ENCODE measurements at places on chromosomes 11 and 22.

- DNase-seq = no peak
Measured at GRCh38 chr22:31354515-31354914, 8.4 kb upstream of the PATZ1 start.

DNA sequence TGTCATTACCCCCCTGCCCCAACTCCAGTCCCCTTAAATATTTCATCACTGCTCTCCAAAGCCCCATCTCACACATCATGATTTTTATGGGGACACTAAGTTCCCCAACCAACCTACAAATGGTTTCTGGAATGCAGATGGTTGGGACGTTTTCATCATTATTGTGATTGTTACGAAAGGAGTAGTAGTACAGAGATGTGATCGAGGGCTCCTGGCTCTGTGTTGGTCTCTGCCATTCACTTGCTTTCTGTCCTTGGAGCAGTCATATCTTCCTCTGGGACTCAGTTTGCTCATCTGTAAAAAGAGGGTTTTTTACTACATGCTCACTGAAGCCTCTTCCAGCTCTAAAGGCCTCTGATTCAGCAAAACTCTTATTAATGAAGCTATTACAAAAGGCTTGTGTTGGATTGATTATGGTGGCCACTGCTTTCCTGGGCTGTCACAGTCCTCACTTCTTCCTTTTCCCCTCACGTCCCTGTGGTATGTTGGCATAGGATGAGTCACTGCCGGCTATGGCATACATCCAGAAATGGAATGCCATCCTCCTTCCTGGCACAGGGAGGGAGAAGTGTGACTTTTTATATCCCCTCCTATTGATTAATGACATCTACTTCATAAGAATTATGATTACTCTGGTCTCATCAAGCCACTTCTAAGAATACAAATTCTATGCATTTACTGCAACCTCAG, 593.7 kb downstream of the METTL15 start:
- no peak for DNase-seq

GRCh38 chr11:86772999-86773398, 27.3 kb upstream of the PRSS23 start:
- no peak for DNase-seq

GRCh38 chr22:36493690-36494110, 12.3 kb upstream of the TXN2 start:
- no peak for DNase-seq

DNA sequence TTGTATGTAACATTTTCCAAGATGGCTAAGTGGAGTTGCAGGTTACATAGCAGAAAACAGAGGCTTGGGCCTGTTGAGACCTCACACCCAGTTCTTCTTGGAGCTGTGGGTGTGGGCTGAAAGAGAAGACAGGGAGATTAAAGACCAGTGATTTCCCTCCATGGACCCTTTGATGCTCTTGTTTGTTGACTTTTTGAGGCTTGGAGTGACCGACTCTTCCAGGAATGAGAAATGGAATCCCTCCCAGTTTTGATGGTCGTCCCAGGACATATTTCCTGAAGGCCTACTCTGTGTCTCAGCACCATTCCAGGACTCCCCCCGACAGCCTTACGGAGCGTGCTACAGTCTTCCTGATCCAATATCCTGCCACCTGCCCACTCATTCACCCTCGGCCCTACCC, 96.9 kb downstream of the PTPRJ start:
- DNase-seq = no peak

DNA sequence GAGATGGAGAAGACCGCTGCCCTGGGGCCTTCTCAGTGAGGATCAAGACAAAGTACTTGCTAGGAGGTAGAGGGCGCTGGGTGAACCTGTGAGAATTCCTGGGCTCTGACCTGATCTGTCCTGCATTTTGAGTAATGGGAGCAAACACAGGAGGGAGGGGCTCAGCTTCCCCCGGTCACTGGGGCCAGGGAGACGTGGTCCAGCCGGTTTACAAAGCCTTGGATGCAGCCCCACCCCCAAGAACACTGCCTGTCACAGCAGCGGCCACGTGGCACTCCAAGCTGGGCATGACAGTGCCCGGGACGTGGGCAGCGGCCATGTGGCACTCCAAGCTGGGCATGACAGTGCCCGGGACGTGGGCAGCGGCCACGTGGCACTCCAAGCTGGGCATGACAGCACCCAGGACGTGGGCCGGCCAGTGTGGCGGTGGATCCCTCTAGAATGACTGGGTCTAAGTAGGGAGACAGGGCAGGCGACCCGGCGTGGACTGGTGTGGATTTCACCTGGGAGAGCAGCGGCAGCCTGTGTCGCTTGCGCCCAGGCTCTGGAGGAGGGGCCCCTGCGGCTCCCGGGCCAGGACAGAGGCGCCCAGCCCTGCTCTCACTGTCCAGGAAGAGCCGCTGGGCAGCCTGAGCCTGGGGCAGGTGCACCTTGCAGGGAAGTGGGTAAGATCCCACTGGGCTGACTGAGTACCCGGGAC, 2.5 kb upstream of the TTLL8 start:
- DNase-seq = no peak

GRCh38 chr11:1706634-1707400, 9.8 kb downstream of the KRTAP5-6 start:
- DNase-seq = no peak

DNA sequence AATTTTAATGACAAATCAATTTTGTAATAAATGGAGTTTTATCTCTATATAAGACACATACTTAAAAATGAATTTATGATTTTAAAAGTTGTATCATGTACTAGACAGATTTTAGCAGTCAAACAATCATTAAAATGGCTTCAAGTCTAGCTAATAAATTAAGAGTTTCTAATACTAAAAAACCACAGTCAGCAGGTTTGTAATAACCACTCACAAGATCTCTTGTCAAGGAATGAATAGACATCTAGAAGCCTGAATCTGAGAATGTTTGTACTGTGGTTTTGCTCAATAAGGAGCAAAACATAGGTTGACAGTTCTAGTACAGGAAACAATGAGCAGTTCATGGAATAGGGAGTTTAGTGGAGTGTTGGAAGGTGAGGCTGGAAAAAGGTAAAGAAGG, 81.2 kb downstream of the DEUP1 start:
- DNase-seq = no peak

DNA sequence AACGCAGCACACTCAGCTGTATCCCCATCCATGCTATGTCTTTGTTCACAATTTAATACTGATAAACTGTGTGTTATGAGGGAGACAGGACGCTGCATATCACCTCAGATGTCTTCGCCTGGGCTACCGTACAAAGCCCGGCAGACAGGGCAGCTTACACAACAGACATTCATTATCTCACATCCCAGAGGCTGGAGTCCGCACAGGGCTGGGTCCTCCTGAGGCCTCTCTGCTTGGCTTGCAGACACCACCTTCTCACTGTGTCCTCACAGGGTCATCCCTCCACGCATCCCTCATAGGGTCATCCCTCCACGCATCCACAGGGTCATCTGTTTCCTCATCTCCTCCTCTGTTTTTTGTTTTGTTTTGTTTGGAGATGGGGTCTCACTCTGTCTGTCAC, 61.2 kb downstream of the SHANK2 start:
- DNase-seq = no peak

- no peak for DNase-seq
Measured at GRCh38 chr11:30358536-30358935, 35.6 kb downstream of the ARL14EP start.

GRCh38 chr22:47944941-47945340, 1182.5 kb downstream of the TBC1D22A start:
- DNase-seq = no peak

DNA sequence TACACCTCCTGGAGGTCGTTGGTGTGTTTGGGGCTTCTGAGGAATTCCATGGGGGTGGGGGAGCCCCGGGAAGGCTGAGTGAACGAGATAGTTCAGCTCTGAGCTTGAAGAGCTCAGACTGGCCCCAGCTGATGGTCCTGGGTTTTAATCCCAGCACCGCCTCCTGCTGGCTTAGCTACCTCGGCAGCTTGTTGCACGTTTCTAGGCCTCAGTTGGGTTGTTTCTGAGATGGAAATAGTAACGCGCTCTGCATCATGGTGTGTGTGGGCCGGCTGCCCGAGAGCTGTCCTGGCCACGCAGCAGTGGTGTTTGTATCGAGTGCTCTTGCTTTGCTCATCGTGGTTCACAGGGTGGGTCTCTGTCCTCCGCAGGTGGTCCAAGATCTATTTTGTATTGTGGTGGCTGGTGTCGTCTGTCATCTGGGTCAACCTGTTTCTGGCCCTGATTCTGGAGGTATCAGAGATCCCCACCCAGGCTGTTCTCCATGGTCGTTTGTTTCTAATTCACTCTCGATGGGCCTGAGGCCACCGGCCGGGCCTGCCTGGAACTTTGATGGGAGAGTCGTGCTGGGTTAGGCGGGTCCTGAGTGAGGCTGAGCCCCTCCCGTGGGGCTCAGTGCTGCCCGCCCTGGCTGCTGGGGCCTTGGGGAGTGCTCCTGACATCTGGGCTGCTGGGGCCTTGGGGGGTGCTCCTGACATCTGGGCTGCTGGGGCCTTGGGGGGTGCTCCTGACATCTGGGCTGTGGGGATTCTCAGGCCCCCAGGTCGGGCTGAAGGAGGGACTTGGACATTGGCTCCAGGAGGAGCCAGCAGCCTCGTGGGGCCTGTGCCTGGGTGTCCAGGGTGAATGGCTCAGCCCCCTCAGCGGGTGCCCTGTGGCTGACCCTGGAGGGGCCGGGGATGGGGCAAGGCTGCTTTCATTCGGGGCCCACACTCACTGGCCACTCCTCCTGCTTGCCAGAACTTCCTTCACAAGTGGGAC, 37.7 kb downstream of the TPCN2 start:
- DNase-seq = no peak

GRCh38 chr22:27240298-27241075, 561.1 kb downstream of the MN1 start:
- DNase-seq = peak; percentile 64

DNA sequence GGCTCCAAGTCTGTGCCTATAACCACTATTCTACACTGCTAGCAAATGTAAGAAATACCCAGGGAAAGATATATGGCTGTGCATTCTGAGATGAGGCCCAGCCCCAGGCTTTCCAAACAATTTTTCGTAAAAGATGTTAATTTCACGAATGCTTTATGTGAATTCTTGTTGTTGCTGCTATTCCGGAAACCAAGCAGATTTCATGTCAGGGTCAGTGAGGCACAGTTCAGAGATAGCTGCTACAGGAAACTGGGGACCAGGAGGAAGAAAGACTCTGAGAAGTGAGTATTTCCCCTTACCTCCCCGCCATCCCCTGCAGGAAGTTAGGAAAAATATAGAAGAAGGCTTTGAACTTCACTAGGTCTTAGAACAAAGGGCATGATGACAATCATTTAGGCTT, 84.7 kb upstream of the TP53I11 start:
- DNase-seq = no peak

DNA sequence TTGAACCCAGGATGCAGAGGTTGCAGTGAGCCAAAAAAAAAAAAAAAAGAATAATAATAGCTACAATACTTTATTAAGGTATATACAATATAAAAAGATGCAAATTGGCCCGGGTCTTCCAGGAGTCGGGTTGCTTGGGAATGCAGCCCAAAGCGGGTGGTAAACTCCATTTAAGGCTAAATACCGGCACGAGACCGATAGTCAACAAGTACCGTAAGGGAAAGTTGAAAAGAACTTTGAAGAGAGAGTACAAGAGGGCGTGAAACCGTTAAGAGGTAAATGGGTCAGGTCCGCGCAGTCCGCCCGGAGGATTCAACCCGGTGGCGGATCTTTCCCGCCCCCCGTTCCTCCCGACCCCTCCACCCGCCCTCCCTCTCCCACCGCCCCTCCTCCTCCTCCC, 143.3 kb downstream of the DLG2 start:
- no peak for DNase-seq

DNA sequence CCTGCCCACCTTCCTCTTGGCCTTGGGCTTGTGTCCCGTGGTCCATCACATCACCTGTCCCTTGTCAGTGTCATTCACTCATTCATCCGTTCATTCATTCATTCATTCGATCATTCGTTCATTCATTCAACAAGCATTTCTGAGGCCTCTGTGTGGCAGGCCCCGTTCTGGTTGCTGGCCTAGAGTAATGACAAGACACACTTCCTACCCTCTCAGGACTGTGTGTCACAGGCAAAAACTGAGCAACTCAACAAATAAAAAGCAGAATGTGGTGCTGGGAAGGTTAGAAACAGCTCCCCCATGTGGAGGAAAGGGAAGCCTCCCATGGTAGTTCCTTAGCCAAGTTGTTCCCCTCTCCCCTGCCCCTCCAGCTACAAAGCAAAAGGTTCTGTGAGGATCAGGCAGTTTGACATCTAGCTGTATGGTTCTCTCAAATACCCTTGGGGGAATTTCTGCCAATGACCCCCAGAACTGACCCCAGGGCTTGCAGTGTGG, 1.6 kb upstream of the OMP start:
- DNase-seq = no peak

GRCh38 chr11:8584511-8584910, 9.5 kb downstream of the STK33 start:
- DNase-seq = no peak

GRCh38 chr11:413120-414081, 1.4 kb downstream of the SIGIRR start:
- DNase-seq = no peak

GRCh38 chr11:66454828-66455227, 11.9 kb upstream of the PELI3 start:
- no peak for DNase-seq

GRCh38 chr11:67409781-67410368, 5.6 kb upstream of the CARNS1 start:
- DNase-seq = no peak

- DNase-seq = no peak
Measured at GRCh38 chr11:40686765-40687164, 772.7 kb downstream of the LRRC4C start.

- no peak for DNase-seq
Measured at GRCh38 chr11:112100462-112100861, 13.8 kb downstream of the SDHD start.

Measured in retinal pigment epithelial cell (primary cell).